GM12892 (cell line): ENCODE measurements at places on chromosomes 7 and 10.

- DNase-seq, result no peak
Observed at GRCh38 chr10:1399431-1400100, 337.8 kb downstream of the ADARB2 start.

DNA sequence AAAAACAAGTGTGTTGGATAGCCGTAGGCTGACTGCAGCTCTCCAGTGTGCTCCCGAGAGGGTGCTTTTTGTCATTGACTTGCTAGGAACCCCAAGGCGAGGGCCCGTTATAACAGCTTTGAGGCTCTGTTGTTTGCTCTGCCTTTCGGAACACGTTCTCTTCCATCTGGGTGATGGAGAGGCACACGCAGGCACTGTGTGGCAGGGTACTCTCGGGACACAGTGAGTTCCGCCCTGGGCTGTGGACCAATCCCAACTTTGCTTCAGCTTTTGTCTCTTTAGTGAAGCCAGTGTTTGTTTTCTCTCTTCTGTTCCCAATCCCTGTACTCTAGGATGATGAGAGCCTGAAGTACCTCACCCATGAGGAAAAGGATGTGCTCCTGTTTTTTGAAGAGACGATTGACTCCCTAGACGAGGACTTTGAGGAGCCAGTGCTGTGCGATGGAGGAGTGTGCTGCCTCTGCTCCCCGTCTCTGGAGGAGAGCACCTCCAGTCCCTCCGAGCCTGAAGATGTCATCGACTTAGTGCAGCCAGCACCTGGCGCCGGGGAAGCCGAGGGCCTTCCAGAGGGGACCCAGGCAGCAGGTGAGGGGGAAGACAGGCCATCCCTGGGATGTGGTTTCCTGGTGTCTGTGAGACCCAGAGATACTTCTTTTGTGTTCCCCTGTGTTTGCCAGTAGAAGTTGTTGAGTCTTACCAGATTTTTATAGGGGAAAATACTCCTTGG is 43.2 kb downstream of the PROSER2 start:
- no peak for DNase-seq

DNA sequence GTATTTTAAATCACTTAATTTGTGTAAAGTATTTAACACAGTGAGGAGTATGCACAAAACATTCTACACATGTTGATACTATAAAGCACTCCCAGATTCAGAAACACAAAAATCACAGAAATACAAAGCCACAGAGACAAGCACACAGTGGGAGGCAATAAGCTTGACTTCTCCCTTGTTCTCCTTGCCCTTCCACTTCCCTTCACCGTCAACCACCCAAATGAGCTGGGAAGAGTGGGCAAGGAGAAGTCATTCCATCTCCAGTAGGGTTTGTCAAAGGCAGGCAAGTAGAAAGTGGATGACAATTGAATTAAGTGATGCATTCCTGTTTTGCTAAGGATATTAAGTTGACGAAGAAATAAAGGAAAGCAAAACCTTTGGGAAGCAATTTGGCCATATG is 4.2 kb upstream of the TMEM139 start:
- no peak for DNase-seq

DNA sequence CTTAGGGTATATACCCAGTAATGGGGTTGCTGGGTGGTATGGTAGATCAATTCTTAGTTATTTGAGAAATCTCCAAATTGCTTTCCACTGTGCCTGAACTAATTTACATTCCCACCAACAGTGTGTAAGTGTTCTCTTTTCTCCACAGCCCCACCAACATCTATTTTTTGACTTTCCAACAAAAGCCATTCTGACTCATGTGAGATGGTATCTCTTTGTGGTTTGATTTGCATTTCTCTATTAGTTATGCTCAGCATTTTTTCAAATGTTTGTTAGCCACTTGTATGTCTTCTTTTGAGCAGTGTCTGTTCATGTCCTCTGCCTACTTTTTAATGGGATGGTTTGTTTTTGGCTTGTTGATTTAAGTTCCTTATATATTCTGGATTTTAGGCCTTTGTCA is 66.4 kb downstream of the MGAM2 start:
- DNase-seq, result no peak

DNA sequence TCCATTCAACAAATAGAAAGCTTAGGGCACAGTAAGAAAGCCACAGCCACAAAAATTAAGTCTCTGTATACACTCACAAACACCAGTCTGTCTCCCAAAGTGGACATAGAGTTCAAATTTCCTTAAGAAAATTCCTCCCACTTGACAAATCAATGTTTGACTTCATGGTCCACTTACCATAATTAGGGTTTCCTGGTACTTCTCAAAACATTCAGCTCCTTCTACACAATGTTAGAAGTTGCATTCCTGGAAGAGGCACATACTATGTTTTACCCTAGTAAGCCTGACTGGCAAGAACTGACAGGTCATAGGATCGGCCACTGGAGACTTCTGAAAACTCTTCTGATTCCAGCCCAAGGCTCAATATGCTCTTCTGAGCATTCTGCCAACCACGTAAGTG is 70.5 kb downstream of the CPXM2 start:
- no peak for DNase-seq

GRCh38 chr7:148747274-148747673 is 48.6 kb downstream of the CUL1 start:
- no peak for DNase-seq

GRCh38 chr10:12720217-12720981 is 281.1 kb downstream of the CCDC3 start:
- DNase-seq, result no peak

- no peak for DNase-seq
Observed at GRCh38 chr7:135282561-135283254, 49.1 kb downstream of the STRA8 start.

DNA sequence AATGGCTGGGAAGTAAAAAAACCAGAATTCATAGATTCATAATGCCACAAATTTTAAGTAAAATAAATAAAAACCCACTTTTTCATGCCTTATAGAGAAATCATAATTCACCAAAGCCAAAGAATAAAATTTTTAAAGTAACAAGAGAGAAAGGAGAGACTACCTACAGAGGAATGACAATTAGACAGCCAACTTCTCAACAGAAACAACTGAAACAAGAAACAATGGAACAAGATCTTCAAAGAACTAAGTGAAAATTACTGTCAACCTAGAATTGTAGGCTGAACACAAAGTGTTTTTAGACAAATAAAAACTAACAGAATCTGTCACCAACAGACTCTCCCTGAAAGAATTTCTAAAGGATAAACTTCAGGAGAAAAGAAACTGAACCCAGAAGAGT is 15.6 kb upstream of the KCNMA1 start:
- no peak for DNase-seq

DNA sequence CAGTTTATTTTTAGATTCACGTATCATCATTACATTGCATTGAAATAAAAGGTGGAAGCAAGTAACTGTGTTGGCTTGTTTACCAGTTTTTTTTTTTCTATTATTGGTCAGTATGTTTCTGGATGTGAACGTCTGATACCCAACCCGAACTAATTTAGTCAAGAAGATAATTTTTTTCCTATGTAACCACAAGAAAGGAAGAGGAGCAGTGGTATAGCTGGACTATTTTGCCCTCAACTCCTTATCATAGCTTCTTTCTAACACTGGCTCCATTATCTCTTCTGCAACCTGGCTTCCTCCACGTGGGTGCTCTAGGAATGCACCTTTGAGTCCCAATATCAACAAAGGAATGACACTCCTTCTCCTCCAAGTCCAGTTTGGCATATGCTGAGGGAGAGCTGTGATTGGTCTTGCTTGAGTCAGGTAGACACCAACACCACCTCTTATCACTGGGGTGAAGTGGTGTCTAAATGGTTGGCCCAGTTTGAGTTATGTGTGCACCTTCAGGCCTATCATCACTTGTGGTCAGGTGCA is 29.4 kb downstream of the OR9A2 start:
- DNase-seq, result no peak
